ENCODE measurements at places on chromosomes 4 and X.

DNA sequence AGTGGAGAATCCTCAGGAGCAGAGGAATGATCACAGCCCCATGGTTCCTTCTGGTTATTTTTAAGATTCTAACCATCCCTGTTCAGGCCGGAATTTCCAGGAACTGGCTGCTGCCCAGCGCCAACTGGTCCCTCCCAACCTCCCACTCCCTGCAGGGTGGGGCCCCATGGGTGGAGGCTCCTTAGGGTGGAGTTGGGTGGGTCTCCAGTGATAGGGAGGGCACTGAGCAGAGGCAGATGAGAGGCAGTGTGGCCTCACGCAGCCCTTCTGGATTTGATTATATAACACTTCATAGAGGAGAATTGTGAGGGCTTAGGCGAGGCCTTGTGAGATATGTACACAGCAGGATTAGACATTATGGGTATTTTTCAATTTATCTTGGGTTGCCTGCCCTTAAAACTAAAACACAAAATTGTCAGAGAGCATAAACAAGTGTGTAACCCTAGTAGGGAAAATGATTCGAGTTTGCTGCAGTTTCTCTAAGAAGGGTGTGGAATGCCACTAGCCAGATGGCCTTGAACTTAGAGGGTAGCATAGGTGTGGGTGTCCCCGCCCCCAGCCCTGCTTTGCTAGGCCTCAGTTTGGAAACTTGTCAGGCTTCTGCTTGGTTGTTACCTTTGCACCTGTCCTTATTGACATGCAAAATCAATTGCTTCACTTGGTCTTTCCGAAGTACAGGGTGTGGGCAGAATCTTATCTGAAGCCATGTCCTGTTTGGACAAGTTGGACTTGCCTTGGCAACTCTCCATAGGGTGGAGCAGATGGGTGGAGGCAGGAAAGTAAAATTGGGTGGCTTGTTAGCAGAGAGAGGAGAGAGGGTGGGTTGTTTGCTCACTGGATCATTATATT is 9.4 kb downstream of the KLF3 start:
- DNase-seq: no peak

GRCh38 chrX:67044029-67044653 is 405.3 kb upstream of the EDA2R start:
- no peak for DNase-seq

DNA sequence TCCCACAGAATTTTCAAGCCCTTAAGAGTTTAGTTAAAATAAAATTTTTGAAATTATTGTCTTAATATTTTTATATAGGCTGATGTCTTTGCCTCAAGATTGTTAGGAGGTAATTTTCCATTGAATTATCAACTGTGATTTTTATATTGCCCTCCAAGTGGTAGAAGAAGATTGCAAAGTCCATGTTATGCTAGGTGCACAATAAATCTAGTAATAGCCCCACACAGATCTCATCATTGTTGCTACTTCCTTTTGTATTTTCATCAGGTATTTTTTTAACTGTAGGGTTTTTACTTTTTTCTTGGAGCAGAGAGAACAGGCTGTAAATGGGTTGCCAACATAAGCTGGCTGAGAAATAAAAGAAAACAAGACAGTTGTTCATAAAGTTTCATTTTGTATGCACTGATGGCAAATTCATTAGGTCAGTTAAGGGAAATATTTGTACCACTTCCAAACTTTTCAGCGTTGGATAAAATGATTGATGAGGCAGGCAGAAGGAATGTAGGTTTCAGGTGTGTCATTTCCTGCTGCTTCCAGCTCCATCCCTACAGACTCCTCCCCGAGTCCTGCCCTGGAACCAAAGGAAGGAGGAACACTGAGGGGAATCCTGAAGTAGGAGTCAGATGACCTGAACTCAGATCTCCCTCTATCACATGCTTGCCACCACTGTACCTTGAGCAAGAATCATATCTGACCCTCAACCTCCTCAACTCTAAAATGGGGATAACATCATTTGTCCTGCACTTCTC is 105.5 kb downstream of the PRRG1 start:
- no peak for DNase-seq

- DNase-seq: no peak
These were observed 75.4 kb downstream of the FAT4 start for GRCh38 chr4:125390126-125390525.

GRCh38 chrX:135981010-135981409 is 4.2 kb upstream of the SLC9A6 start:
- DNase-seq: no peak

- no peak for DNase-seq
These were observed 541.7 kb downstream of the BCOR start for GRCh38 chrX:39556056-39556455.

DNA sequence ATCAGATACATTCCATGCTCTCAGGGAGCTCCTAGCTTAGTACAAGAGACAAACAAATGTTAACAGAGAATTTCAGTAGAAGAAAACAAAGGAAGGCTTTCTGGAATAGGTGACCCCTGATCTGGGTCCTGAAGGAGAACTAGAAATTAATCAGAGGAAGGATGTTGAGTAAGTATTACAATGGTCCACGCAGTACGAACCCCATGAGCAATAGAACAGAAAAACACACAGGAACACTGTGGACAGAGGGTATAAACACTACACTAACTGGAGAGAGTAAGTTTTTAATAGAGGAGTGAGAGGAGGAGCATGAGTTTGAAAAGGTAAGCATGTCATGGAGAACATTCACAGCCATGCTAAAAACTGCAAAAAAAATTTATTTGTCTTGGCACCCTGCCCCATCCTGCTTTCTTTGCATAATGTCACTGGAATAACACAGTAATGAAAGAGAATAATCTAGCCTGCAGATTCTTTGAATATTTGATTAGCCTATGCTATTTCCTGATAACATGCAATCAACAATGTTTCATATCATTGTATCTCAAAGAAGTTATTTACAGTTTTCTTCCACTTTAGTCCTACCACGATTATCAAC is 140.3 kb upstream of the ZXDB start:
- DNase-seq: no peak

GRCh38 chr4:142100941-142101340 is 464.6 kb downstream of the IL15 start:
- DNase-seq: no peak

DNA sequence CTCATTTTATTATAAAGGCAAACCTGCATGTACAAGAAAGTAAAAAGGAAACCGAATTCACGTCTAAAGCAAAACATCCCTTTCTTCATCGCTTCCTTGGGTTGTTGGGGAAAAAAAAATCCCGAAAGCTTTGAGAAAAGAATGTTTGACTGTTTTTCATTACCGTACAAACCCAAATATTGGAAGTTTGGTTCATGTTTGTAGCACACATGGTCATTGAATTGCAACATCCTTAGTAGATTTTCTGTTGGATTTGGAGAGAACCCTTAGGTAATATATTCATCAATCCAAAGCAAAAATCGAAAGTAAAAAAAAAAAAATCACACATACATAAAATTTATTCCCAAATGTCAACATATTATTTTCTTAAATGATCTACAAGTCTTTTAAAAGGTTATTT is 420.3 kb downstream of the MAPK10 start:
- no peak for DNase-seq

- no peak for DNase-seq
These were observed 838.4 kb upstream of the INTU start for GRCh38 chr4:126794363-126794762.

GRCh38 chrX:127708155-127708554 is 344.0 kb downstream of the ACTRT1 start:
- no peak for DNase-seq

Data from activated CD4-positive, alpha-beta T cell treated with anti-CD3 and anti-CD28 coated beads, Interleukin-2, amount 50 U/mL, for 48 hours (primary cell).